Activated CD8-positive, alpha-beta memory T cell treated with anti-CD3 and anti-CD28 coated beads, Interleukin-2, amount 10 ng/mL, durations not matched to agents 7 days and 5 days (primary cell): ENCODE measurements at places on chromosomes 7 and 10. TPM values are rescaled to one million over a fixed set of nuclear protein-coding genes. Genes with fewer than 3 reads are reported as not detected.
A peak's percentile ranks its signal among the peaks of the same experiment; 100 is the strongest.

DNA sequence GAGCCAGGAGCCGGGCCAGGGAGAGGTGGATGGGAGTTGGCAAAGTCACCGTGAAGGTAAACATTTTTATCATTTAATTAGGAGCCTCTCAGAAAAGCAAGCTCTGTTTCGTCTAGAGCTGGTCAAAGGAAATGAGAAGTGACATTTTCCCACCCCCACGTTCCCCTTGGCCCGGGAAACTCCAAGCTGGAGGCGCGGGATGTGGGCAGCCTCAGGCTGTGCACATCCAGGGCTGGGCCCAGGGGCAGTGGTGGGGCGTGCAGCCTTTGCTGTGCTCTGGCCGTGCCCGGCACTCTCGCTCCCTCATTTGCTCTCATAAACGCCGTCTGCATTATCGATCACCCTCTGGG, 135.6 kb upstream of the RET start:
- peak; percentile 29 for DNase-seq

GRCh38 chr7:107692501-107692900, 31.9 kb downstream of the SLC26A4 start:
- DNase-seq, result no peak

- DNase-seq, result no peak
Measured at GRCh38 chr7:94129443-94130140, 125.4 kb upstream of the BET1 start.

DNA sequence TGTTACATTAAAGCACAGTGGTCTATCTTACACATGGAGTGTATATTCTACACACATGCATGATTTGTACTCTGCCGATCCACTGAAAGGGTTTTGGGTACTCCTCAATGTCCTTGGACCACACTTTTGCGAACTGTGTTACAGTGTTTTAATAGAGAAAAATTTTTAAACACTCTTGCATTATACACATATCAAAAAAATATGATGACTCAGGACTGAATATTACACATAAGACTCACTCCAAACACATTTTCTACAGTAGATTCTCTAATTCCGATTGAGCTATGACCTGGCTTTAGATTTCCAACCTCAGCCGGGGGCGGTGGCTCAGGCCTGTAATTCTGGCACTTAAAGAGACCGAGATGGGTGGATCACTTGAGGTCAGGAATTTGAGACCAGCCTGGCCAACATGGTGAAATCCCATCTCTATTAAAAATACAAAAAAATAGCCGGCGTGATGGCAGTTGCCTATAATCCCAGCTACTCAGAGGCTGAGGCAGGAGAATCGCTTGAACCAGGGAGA, 222.4 kb downstream of the CACNA2D1 start:
- no peak for DNase-seq

- DNase-seq, result peak; percentile 44
Measured at GRCh38 chr10:91247360-91248111, 27.1 kb downstream of the PCGF5 start.

The CPXM2 gene
- total RNA-seq, result not detected
